CD4-positive, alpha-beta T cell treated with Interleukin-6 at 100 ng/mL for 8 hours (primary cell): ENCODE measurements at places on chromosomes 7 and 10.

GRCh38 chr10:50992356-50992901 is 81.9 kb upstream of the PRKG1 start:
- DNase-seq, result no peak

DNA sequence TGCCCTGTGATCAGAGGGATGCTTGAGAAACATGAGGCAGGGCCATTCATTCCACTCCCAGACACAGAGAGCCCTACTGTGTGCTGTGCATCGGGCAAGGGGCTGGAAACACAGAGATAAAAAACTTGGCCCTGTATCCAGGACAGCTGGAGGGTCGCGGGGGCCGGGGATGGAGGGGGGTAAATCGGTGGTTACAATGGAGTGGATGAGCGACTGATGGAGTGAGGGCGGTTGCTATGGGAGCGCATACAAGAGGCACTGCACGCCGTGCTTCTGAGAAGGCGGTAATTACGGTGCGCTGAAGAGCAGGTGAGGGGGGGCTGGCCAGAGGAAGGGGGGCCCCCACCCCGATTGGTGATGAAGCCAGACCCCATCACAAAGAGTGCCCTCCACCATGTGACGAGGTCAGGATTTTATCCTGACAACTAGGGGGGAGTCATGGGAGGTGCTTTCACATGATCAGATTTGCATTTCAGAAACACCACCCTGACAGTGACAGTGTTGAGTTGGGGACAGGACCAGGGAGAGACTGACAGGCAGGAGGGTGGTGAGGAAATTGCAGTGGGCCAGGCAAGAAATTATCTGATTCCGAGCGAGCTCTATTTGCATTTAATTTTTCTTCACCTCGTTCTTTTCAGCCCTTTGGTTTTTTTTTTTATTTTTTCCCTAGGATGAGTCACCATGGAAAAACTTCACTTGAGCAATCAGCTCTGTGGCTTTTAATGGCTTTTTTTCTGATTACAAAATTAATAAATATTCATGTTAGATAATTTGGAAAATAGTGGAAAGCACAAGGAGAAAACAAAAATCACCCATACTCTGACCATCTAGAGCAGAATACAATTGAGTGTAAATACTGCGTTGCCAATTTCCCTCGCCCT is 7.8 kb downstream of the CPA5 start:
- DNase-seq, result no peak

GRCh38 chr10:130812381-130813148 is 499.0 kb downstream of the TCERG1L start:
- no peak for DNase-seq

GRCh38 chr10:1542941-1543340 is 194.4 kb downstream of the ADARB2 start:
- DNase-seq, result no peak

DNA sequence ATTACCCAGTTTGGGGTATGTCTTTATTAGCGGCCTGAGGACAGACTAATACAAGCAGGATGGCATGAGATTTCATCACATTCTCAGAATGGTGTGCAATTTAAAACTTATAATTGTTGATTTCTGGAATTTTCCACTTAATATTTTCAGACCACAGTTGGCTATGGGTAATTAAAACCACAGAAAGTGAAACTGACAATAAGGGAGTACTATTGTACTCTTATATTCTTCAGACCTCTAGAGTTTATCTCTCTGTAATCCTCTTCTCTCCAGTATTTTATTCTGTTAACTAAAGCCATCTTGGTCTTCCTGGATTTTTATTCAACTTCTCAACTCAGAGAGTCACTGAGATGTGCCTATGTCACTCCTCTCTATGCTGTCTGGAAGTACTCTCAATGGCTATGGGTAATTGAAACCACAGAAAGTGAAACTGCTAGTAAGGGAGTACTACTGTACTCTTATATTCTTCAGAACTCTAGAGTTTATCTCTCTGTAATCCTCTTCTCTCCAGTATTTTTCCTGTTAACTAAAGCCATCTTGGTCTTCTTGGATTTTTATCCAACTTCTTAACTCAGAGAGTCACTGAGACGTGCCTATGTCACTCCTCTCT is 118.3 kb downstream of the PPP1R17 start:
- DNase-seq, result no peak

- no peak for DNase-seq
These were observed 274.4 kb downstream of the KCNMA1 start for GRCh38 chr10:77363210-77363609.

- no peak for DNase-seq
These were observed 179.5 kb downstream of the CREB5 start for GRCh38 chr7:28591725-28592349.

GRCh38 chr7:125316466-125316865 is 386.8 kb upstream of the POT1 start:
- no peak for DNase-seq

GRCh38 chr10:63707254-63707910 is 186.2 kb downstream of the REEP3 start:
- peak; percentile 32 for DNase-seq

- no peak for DNase-seq
These were observed 49.6 kb upstream of the ZNF680 start for GRCh38 chr7:64612452-64612851.

GRCh38 chr7:20508109-20508508 is 107.4 kb upstream of the ABCB5 start:
- no peak for DNase-seq

GRCh38 chr7:21413502-21413901 is 14.4 kb upstream of the SP4 start:
- no peak for DNase-seq

DNA sequence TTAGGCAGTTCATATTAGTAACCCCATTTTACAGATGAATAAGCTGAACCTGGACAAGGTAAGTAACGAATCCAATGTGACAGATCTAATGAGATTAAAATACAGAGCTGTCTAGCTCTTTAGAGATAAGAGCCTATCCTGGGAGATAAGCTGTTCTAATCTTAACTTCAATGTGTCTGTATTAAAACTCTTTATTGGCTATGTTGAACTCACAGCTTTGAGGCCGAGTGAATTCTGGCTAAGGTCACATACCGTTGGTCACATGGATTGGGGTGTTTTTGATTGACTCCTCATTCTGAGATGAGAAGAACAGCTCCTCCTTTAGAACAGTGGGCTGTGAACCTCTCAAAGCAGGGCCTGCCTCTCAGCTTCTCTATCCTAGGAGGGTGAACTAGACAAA is 113.4 kb upstream of the EEPD1 start:
- DNase-seq, result no peak

GRCh38 chr10:30861221-30861620 is 170.4 kb downstream of the ZNF438 start:
- DNase-seq, result no peak

- no peak for DNase-seq
These were observed 480 bp downstream of the VPS50 start for GRCh38 chr7:93232673-93233018.

GRCh38 chr10:132110111-132110521 is 44.4 kb downstream of the JAKMIP3 start:
- DNase-seq, result no peak

GRCh38 chr7:45660201-45660900 is 86.2 kb downstream of the ADCY1 start:
- peak; percentile 0 for DNase-seq

- DNase-seq, result no peak
These were observed 9.0 kb downstream of the FAS start for GRCh38 chr10:88999625-89000024.

DNA sequence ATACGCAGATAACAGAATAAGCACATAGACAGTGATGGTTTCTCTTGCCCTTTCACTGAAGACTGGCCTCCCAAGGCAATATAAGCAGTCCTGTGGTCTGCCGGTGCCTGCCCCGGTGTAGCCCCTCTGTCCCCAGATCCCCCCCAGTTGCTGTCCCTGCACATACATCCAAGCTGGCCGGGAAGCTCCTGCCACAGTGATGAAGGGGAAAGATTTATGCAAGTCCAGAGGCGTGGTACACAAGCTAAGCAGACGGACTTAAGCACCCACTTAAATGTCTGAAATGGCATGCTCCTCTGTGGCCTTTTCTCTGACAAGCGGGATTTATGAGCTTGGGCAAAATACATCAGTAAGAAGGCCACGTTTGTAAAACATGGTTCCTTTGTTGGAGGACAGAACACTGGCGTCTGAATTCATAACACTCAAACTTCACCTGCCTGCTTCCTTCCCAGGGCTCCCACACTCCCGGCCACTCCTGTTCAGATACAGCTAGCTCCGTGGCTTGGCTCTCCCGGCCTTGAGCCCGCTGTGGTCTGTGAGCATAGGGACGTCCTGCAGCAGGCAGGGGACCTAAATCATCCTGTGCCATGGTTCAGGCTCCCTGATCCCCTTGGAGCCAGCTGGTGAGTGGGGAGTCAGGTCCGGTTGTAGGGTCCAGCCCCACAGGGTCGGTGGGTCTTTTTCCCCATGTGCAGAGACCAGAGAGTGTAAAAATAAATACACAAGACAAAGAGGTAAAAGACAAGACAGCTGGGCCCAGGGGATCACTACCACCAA is 61.7 kb upstream of the PPP2R2D start:
- no peak for DNase-seq

GRCh38 chr10:78802431-78802830 is 266.3 kb upstream of the ZMIZ1 start:
- DNase-seq, result no peak

DNA sequence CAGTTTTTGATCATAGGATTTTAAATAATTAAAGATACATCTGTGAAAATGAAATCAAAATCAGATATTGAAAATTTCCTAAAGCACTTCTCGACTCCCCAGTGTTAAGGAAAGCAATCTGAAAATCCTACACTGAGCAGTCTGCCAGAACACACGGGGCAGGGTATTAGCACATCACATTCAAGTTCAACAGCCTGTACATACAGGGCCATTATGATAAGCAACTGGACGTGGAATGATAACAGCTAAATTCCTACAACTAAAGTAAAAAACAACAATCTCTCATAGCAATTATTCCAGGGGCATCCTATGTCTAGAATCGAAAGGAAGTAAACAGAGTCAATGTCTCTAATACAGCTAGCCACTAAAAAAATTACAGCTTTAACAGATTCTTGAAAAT is 31.7 kb downstream of the TRDMT1 start:
- no peak for DNase-seq

DNA sequence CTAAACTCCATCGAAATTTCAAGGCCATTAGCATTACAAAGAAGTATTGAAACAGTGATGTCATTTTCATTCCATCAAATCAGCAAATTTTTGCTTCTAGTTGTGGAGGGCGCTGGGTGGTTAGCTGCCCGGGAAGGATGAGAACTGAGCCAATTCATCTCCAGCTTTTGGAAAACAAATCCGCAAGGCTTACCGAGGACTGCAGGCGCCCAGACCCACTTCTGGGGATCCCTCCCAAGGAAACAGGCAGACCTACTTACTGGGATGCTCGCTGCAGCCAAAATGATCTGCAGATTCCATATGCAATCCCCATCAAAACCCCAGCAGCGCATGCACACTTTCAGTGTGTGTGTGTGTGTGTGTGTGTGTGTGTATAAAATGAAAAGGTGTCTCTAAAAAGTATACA is 19.2 kb downstream of the TNRC18 start:
- no peak for DNase-seq
